ENCODE measurements at places on chromosomes 13 and 19.

DNA sequence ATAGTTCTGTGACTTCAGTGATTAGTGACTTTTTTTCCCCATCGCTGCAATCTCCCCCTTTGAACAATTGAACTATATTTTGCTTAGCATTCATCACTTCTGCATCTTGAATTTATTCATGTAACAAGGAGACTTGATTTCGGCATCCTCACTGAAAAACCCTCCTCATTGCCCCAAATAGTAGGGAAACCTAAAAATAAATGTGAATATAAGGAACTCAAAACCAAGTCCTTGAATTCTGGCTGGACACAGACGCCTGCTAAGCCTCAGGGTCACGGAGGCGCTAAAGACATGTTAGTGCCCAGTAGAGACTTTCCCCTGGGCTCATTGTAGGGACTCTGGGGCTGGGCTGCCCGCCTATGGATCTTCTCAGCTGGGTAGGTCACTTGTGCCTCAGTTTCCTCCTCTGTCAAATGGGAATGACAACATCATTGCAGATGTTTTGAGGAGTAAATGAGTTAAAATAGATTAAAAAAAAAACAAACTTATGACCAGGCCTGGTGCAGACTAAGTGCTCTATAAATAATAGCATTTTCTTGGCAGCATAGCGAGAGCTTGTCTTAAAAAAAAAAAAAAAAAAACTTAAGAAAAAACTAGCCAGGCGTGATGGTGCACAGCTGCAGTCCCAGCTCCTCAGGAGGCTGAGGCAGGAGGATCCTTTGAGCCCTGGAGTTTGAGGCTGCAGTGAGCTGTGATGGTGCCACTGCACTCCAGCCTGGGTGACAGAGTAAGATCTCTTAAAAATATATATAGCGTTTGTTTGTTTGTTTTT lies 1.8 kb upstream of the ADGRE5 start:
- DNase-seq: no peak

DNA sequence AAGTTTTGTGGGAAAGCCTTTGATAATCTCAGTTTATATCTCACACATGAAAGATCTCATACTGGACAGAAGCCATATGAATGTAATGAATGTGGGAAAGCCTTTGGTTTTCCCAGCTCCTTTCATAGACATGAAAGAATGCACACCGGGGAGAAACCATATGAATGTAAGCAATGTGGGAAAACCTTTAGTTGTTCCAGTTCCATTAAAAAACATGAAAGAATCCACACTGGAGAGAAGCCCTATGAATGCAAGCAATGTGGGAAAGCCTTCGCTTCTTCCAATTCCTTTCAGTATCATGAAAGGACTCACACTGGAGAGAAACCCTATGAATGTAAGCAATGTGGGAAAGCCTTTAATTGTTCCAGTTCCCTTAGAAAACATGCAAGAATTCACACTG lies 54.8 kb downstream of the ZNF627 start:
- DNase-seq: no peak

DNA sequence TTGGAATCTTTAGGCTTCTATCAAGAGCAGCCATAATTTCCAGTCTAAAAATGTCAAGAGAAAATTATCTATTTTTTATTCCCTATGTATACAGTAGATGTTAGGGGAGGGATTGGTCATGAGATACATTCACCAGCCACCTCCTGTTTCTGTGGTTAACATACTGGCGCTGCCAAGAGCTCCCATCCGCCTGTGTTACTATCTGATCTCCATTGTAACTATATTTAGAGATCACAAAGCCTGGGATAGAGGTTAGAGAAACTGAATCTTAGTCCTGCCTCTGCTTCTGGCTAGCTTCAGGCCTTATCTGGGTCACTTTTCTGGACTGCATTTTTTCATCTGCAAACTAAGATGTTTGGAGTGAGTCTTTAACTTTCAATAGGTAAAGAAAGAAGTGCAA lies 46.3 kb downstream of the POLR1D start:
- no peak for DNase-seq

DNA sequence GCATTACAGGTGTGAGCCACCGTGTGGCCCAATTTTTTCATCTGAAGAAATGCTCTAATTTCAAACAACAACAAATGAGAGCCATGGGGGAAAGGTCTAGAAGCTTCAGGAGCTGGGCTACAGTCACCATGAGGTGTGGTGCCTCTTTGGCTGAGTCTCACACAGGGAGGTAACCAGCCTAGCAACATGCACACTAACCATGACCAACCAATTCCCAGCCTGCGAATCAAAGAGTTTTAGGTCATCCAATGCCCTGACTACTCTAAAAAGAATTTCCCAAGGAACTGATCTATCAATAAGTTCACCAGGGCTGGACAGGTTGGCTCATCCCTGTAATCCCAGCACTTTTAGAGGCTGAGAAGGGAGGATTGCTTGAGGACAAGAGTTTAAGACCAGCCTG lies 29.9 kb downstream of the PBX4 start:
- no peak for DNase-seq

DNA sequence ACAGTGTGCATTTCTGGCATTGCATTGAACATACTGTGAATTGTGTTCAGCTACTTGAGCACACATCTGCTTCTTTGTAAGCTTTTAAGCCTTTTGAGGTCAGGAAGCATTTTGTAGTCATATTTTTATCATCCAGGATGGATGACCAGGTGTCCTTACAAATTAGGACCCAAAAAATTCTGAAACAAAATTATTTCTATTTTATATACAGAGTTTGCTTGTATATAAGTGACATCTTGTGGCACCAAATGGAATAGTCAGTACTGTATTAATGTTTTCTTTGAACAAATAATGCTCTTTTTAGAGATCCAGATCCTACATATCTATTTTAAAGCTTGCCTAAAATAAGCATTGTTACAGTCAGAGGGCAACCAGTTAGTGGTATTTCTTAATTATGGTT lies 9.5 kb upstream of the SUPT20H start:
- DNase-seq: no peak

DNA sequence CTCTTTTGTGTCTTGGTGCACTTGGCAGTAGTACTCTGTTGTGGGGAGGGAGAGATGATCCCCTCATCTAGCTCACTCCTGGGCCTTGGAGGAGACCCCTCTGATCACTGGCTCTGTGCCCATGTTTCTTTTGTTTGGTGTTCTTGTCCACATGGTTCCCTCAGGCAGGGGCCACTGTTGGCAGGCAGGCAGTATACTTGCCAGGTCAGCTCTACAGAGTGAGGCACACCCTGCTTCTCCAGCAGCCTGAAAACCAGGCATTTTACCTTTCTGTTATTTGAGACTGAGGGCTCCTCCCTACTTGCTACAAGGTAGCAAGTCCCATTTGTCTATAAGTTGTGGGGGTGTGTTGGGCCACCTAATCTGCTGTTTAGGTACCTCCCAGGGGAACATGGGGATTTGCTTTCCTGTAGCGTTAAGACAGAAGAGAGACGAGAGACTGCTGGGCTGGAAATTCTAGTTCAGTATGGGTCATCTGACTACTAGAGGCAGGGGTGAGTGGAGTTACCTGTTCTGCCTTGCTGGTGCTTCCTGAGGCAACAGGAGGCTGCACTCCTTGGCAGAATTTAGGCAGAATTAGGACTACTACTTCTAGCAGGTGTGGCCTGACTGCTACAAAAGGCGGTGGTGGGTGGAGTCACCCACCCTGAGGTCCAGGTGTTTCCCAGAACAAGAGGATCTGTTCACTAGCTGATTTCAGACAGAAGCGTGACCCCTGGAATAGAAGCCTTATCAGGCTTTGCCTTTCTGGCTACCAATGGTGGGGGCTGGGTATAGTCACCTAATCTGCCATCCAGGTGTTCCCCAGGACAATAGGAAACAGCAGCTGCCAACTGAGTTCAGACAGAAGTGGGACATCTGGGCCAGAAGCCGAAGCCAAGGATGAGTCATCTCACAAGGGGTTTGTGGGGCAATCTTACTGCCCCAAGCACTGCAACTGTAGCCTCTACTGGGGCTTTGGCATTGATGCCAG lies 843.0 kb upstream of the ATXN8OS start:
- DNase-seq: no peak

GRCh38 chr19:39831679-39832078 lies 2.3 kb downstream of the DYRK1B start:
- no peak for DNase-seq

- no peak for DNase-seq
Observed at GRCh38 chr19:4707956-4708650, 15.5 kb downstream of the DPP9 start.

DNA sequence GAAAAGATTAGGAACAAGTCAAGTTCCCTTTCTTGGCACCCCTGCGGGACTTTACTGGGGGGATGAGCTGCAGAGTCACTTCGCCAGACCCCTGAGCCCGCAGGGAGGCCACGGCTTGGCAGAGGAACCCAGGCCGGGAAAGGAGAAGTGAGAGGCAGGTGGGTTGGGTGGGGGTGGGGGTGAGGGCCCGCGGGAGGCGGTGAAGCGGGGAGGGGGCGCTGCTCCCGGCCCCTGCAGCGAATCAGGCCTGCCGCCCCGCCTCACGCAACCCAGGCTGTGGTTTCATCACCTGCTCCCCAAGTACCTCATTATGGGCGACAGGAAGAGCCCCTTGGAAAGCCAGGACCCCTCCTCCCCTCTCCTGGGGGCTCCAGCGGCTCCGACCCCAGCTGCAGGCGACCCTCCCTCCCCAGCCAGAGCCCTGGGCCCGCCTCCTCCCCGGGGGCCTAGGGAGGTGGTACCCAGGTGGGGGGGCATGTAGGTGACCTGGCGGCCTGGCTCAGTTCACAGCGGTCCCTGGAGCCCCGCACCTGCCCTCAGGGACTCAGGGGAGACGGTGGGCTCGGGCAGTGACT lies 9.5 kb downstream of the MEF2B start:
- DNase-seq: no peak

GRCh38 chr19:10271543-10272086 lies 695 bp downstream of the ICAM1 start:
- no peak for DNase-seq

- no peak for DNase-seq
Observed at GRCh38 chr13:50030315-50030714, 15.1 kb downstream of the KCNRG start.

All from stimulated activated CD4-positive, alpha-beta T cell treated with anti-CD3 and anti-CD28 coated beads, Interleukin-1b, Interleukin-23, amount 100 ng/mL, for 1 hour (primary cell).